ENCODE measurements at places on chromosomes 16 and 17. TPM values are rescaled to one million over a fixed set of nuclear protein-coding genes. Genes with fewer than 3 reads are reported as not detected.

SULT1A1 gene
- total RNA-seq = not detected

DHRS11 gene
- total RNA-seq = 8.0 TPM

SLC22A31 gene
- total RNA-seq = not detected

TMEM238L gene
- not detected for total RNA-seq

TP53TG3C gene
- total RNA-seq = not detected

TP53TG3 gene
- not detected for total RNA-seq

OR1A1 gene
- not detected for total RNA-seq

OR1E2 gene
- not detected for total RNA-seq

MPP2 gene
- total RNA-seq = 0.13 TPM

HYDIN gene
- total RNA-seq = not detected

TEDC2 gene
- total RNA-seq = 36.3 TPM

CTRL gene
- total RNA-seq = 0.09 TPM

DNA sequence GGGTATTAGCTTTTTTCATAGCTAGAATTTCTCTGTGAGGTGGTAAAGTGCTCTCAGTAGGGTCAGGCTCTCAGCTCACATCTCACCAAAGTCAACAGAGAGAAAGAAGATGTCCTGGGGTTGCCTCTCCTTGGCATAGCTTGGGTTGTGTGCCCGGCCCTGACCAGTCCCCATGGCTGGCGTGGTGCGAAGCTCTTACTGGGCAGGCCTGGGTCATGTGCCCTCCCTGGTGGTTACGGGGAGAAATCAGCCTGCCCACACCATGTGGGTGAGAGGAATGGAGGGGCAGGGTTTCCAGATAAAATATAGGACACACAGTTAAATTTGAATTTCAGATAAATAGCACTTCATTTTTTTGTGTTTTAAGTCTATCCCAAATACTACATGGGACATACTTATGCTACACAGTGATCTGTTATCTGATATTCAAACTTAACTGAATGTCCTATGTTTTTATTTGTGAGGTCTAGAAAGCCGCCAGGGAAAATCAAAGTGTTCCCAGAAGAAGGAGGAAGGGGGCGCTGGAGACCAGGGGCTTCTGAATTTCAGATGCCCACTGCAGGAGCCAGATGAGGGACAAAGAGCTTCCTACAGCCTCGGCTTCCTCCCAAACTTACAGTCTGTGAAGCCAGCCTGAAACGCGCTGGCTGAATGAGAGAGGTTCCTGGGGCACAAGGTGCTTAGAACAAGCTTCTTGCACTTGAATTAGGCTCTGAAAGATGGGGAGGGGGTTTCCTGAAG, 45.4 kb downstream of the NKD1 start:
- DNase-seq = peak; percentile 14

DNA sequence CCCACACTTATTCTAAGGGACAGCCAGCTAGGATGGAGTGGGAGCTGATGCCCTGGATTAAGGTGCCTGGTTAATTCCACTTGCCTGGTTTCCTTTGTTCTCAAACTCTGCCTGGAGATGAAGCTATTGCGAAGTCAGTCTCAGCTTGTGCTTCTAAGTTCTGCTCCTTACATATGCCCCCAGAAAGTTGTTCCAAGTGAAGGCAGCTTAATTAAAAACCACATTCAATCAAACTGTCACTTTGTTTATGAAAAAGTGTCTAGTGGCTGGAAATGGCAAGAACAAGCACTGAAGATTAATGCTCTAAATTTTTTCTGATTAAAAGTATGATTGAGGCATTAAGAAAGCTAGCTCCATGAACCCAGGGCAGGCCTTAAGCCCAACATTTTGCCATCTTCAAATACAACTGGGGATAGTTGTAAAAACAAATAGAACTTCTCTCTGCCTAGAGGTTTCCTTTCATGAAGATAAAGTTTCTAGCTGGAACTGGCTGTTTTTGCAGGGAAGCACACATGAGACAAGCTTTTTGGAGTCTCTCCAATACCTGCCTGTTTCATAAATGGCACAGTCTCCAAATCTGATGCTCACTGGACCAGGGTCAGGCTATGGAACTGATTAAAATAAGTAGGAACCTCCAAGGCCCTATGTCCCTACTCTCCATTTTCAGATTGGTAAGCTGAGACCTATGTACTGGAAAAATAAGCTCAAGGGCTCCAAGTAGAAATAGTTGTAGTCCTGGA, 100.9 kb downstream of the GRIN2A start:
- no peak for DNase-seq

DNA sequence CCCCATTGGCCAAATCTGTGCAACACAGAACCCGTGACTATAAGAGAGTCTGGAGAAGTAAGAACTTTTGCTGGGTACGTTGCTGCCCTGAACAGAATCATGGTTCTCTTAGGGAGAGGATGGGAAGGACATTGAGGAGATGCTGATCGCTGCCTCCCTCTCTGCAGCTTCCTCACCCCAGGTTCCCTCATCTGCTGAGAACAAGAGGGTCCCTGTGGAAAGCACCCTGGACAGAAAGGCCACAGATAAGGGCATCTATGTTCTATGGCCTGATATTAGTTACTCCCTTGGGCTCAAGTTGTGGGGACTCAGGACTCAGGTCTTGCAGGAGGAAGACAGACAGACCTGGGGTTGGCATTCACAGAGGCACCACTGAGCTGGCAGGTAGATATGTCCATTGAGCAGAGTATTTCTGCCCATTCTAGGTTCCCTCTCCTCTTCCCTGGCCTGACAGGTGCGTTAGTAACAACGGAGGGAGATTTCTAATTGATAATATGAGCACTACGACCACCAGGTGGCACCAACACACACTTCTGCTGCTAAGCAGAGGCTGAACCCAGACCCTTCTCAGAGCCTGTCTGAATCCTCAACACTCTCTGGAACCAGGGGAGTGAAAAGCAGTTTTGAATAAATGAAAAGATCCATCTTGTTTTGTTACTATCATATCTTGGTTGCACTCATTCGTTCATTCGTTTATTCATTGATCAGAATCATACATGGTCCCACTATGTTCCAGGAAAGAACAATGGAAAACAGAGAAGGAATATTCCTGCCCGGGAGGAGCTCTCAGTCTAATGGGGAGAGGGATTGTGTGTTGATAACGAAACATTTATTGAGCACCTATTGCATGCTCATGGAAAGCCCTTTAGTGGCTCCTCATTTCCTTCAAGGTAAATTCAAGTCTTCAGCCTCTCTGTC, 56.4 kb downstream of the SLC6A2 start:
- DNase-seq = peak; percentile 39

DNA sequence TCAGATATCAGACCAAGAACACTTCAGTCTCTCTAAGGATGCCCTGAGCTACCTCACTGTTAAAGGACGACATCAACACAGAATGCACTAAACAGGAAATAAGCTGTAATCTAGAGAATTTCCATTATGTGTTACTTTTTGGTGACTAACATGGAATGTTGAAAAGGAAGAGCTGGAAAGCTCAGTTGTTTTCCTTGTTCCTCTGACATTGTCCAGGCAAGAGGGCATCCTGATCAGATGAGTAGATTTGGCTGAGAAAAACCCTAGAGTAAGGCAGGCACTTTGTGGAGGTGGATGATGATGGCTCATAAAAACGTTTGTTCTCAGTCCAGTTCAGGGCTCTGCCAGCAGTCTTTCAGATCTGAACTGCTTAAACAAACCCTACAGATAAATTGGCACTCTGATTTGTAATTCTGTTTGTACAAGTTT, 34.0 kb downstream of the DGKE start:
- no peak for DNase-seq

GRCh38 chr17:80416940-80417293, 1.9 kb downstream of the ENDOV start:
- no peak for DNase-seq

DNA sequence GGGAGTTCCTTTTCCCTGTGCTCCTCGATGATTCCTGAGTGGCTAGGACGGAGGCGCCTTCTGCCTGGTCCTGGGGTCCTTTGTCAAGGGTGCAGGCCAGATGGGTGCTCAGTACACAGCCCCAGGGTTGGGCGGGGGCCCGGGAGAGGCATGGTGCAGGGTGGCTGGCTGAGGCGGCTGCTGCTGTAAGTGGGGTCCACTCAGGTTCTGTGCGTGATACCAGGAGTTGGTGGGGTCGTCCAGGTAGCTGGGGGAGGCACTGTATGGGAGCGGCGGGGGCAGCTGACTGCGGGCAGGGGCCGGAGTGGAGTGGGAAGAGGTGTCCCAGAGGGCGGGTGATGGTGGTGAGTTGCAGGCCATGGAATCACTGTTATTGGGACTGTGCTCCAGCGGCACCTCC, 3.6 kb downstream of the DLX3 start:
- no peak for DNase-seq

DNA sequence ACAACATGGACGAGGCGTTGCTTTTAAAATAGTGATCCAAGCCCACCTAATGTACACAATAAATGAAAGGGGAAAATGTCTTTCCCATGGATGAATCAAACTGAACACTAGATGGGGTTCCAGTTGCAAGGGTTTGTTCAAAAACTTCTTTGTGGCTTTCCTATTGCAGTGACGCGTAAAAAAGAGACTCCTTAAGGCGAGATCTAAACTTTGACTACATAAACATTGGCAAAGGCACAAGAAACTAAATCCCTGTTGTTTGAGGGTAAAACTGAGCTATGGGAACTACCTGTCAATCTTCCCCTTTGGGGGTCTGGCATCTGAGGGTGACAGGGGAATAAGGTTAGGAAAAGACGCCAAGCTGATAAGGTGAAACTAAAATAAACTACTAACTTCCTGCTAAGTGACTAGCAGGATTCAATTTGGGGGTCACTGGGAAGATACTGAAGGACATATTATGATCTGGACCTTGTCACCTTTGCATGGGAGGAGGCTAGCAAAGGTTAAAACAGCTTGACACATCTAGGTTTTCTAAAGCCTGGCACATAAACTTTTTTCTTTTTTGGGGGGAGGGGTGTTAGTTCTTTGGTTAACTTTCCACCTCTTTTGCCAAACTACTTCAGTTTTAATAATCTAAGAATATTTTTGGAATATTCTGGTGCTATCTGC, 4.7 kb downstream of the SALL1 start:
- DNase-seq = peak; percentile 77

- no peak for DNase-seq
These were observed 17.1 kb downstream of the FOXK2 start for GRCh38 chr17:82536512-82537201.

- no peak for DNase-seq
These were observed 2.8 kb downstream of the IRX3 start for GRCh38 chr16:54283725-54284318.

DNA sequence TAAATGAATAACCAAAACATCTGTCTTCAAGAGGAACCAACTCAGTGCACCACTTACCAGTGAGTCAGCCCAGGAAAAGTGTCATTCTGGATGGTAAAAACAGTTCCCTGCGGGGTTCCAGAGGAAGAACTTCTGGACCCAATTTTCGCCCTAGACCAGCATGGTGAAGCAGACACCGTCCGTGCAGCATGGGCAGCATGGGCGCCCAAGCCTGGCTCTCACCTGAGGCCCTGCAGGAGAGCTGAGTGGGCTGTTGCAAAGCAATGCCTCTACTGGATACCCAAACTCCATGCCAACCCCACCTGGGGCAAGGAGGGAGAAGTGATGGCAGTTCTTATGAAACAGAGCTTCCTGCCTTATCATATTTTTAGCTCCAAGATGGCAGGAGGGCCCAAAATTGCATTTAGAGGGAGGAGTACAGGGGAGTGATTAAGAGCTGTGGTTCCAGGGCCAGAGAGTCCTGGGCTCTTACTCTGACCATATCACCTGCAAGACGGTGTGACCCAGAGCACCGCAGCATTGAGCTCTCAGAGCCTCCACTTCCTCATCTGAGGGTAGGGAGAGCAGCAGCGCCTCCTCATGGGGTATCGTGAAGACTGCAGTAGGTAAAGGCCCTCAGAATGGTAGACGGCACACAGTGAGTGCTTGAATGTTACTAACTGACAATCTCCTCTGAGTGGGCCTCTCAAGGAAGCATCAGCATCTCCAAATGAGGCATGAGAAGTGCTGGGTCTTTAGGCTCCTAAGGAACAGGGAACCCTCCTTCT, 16.6 kb upstream of the INPP5K start:
- DNase-seq = no peak

- no peak for DNase-seq
These were observed 6.4 kb upstream of the DCAF7 start for GRCh38 chr17:63543822-63544420.

DNA sequence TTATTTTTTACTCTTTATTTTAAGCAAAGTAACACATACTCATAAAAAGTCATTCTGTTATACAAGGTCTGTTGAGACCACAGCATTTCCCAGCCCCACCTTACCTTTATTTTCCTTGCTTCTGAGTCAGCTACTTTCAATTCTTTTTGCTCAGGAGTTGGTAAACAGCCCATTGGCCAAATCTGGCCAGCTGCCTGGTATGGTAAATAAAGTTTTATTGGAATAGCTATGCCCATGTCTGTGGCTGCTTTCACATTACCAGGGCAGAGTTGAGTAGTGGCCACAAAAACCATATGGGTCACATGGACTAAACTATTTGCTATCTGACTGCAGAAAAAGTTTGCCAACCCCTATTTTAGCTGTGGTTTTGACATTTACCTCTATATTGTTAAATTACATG, 3.4 kb upstream of the NSRP1 start:
- no peak for DNase-seq

DNA sequence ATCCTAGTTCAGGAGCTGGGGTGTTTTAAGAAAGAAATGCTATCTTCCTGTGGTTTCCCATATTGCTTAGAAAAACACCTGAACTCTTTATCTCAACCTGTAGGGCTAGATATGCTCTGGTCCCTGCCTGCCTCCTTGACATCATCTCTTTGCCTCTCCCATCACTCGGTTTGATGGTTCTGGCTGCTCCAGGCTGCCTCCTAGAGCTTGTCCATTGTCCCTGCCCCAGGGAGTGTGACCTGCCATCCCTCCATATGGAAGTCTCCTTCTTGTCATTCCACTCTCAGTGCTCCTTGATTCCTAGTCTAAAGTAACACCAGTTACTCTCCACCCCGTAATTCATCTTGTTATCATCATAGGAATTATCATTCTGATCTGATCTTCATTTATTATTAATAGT, 369.0 kb upstream of the EEF2KMT start:
- no peak for DNase-seq

GRCh38 chr16:84040823-84041820, 1.5 kb downstream of the SLC38A8 start:
- DNase-seq = peak; percentile 14

DNA sequence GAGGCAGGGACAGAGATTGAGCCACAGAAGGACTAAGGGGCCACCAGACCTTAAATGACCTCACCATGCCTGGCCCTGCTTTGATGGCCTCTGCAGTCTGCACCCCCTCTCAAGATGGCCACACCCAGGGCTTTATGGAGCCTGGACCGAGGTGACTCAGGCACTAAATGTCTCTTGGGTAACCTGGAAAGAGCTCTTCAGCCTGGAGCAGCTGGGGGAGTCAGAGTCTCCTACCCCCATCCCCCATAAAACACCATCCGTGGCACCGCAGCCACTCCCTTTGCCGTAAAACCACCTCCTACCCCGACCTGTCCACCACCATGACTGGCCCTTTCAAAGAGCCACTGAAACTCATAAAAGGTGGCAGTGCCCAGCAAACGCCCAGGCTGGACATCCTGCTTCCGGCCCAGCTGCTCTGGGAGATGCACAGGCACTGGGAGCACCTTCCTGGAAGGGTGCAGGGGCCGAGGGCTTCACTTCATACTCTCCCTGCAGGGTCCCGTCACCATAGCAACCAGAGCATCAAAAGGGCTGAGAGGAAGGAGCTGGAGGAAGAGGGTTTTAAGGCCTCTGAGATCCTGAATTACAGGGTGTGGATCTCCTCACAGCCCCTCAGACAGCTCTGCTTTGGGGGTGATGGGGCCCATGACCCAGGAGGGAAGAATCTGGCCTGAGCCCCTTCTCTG, 22.3 kb downstream of the FOXN1 start:
- DNase-seq = no peak

- DNase-seq = peak; percentile 90
These were observed 300.6 kb downstream of the SOX9 start for GRCh38 chr17:72421128-72422092.
